ENCODE measurements at places on chromosomes 16 and 17.
A peak's percentile ranks its signal among the peaks of the same experiment; 100 is the strongest.

GRCh38 chr16:46839986-46840443 is 9.0 kb upstream of the C16orf87 start:
- DNase-seq = no peak

DNA sequence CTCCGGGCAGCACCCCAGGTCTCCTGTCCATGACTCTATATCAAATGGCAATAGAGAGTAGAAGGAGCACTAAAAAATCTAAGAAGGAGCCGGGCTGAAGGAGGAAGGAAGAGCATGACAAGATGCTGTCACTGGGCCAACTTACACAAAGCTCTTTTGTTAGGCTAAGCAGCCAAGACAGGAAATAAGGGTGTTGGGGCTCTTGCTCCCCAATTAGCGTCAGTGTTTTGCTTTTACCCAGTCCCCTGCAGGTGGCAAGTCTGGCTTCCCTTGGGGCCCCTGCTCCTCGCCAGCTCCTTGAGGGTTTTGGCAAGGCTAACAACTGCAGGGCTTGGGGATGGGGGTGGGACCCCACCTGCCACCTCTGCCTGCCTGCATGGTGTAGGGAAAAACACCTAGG is 120.5 kb downstream of the CCT6B start:
- no peak for DNase-seq

DNA sequence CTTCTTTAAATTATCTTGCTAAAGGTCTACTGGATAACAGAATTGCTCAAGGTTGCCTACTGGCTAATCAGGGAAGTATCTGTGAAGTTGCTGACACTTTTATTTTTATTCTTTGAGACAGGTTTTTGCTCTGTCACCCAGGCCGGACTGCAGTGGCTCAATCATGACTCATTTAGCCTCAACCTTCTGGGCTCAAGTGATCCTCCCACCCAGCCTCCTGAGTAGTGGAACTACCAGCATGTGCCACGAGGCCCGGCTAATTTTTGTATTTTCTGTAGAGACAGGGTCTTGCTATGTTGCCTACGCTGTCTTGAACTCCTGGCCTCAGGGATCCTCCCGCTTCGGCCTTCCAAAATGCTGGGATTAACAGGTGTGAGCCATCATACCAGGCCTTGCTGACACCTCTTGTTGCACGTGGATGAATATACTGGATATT is 43.1 kb downstream of the GLG1 start:
- peak; percentile 67 for DNase-seq

GRCh38 chr16:54201200-54201599 is 85.4 kb downstream of the IRX3 start:
- DNase-seq = no peak

DNA sequence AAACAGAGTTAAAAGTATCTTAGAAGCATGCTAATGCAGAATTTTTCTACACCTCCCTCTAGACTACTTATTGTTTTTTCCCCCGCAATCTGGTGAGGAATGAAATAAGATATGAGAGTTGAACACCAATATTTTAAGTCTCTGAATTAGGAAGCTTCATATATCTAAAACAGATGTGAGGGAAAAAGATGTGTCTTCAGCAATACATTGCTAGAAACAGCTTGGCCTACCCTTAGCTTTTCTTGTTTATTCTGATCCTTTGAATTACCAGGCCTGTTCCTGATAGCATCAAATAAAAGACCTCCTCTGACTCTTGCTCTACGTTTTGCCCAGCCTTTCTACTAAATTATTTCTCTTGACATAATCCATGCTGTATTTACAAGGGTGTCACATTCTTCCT is 221.8 kb downstream of the CDH11 start:
- DNase-seq = no peak

DNA sequence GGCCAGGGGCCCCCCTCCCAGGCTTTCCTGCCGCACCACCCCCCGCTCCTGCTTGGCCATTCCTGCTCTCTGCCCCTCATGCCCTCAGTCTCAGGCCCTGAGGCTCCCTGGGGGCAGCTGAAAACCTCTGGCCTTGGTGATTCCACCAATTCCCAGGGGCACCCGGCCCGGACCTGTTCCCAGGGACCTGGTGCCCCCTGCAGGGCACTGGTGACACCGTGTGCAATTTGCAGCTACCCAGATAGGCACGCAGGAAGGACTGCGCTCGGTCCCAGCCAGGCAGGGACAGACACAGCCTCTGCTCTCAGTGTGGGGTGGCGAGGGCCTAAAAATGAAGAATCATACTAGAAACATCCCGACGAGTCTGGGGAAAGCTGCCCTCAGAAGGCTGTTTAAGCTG is 13.4 kb downstream of the WFDC1 start:
- DNase-seq = peak; percentile 40

DNA sequence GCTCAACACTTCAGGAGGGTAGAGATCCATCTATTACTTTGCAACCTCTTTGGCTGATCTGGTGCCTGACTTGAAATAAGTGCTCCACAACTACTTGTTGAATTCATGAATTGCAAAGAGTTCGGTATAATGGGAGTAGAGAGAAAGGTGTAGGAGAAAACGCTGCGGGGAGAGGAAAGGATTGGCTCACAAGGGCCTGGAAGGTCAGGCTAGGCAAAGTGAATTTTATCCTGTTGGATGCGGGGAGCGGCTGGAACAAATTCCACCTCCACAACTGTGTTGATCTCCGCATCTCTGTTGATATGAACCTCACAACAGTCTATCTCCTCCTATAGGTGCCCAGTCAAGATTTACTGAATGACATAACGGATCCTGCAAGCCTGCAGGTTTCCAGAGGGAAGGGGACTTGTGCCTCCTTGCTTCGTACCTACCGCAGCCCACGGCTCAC is 684 bp downstream of the SLX4 start:
- no peak for DNase-seq

DNA sequence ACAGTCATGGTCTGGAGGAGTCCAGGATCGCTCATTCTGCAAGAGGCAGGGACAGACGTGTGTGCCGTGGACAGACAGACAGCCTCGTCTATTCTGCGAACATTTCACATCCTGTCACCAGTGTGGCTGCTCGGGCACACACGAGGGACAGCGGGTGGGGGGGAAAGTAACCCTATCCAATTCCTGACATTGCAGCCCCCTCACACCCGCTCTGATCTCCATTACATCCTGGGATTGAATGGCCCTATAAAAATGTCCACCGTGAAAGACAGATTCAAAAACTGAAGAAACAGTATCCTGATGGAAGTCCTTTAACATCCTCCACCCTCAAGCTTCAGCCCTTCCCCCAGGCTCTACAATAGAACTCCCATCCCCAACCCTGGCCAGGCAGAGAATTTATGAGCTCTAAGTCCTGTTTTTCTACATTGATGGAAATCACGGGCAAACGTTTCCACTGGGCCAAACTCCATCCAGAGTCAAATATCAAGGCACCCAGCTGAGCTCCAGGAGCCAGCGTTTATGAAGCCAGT is 39.4 kb downstream of the HS3ST3A1 start:
- DNase-seq = no peak

GRCh38 chr17:28615260-28615940 is 1.4 kb upstream of the RSKR start:
- no peak for DNase-seq

DNA sequence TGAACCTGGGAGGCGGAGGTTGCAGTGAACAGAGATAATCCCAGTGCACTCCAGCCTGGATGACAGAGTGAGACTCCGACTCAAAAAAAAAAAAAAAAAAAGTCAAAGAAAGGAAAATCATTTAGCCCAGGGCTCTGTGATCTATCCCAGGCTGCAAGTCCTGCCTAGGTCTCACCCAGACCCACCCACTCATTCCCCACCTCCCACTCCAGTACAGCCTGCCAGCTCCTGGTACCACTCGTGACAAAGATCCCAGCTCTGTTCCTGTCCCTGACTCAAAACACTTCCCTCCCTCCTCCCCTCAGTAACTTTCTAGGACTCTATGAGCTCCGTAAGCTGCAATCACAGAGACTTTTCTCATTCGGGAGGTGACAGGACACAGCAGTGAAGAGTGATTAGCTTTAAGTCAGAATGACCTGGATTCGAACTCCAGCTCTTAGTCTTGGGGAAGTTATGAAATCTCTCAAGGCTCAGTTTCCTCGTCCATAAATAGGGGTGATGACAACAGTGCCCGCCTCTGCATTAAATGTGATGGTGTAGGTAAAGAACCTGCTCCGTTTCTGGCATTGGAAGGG is 28.0 kb upstream of the MRPS23 start:
- DNase-seq = no peak

DNA sequence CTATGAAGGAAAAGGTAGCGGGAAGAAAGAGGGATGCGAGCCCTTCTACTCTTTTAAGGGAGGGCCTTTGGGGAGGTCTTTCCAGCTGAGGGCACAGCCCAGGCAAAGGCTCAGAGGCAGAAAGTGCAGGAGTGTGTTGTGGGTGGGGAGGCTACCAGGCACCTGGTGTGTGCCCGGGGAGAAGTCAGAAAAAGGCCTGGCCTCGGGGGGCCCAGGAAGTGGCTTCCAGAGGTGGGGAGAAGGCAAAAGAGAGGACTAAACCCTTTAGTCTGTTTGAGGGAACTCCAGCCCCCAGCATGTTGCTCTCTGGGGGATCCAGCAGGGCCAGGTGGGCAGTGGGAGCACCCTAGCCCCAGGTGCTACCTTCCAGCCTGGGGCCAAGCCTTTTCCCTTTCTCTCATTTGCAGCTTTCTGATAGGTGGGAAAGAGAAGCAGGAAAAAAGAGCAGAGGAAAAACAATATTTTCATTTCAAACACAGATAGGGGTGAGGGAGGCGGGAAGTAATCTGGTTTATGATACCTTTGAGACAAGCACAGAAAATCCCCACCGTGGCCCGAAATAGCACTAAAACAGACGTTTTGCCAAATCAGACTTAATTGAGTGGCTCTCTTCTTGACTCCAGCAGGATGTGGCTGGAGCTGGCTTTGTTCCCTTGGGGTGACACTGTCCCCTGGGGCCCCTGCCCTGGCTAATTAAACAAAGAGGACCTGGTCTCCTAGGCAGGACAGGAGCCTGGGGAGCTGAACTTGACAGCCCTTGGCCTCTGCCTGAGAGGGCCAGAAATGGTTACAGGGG is 10.4 kb downstream of the RAI1 start:
- no peak for DNase-seq

DNA sequence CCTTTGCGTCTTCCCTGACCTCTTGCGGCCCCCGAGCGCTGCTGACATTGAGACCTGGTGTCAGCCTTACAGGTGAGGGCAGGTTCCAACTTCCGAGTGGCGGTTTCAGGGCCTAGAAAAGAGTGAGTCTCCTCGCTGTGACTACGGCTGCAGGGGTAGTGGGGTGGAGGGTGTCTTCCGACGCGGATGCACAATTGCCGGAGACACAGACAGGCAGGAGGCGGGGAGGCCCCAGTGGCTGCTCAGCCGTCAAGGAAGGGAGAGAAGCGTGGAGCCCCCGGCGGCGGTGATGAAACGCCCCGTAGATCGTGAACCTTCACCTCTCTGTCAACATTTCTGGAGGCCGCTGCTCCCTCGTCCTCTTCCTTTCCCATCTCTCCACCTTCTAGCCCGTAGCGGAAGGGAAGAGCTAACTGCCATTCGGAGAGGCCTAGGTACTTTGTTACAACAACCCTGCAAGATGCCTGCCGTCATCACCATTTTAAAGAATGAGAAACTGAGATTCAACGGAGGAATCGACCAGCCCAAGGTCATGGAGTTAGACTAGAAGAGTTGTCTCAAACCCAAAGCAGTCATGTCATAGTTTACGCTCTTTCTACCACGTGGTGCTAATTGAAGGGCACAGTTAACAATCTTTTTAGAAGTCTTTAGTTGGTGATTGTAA is 485 bp downstream of the DNAJA3 start:
- no peak for DNase-seq

DNA sequence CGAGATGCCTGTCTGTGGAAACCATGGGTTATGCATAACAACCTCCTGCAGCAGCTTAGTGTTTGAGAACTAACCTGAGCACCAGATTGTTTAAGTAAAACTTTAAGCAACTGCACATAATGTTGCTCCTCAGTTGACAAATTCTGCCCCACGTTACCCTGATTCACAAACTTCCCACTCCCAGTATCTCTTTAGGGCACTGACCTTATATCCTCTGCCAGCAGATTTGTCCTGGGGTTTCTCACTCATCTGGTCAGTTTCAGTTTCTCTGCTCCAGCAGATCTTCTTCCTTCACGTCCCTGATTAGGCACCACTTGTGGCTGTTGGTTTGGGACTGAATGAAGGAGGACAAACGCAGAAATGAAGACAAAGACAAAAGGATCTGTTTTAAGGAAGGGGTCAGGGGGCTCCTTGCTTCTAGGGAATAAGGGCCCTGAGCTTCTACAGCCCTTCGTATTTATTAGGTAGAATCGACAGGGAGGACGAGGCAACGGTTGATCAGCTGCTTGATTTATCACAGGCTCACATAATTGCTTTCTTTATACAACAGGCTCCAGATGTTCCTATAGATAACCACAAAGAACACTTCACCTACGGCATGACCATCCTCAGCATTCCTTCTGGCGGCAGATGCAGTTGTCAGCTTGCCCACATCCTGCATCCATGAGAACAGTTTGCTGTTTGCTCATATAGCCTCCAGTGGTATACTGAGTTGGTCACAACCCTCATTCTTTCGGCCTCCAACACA is 13.5 kb upstream of the ZNF689 start:
- no peak for DNase-seq

DNA sequence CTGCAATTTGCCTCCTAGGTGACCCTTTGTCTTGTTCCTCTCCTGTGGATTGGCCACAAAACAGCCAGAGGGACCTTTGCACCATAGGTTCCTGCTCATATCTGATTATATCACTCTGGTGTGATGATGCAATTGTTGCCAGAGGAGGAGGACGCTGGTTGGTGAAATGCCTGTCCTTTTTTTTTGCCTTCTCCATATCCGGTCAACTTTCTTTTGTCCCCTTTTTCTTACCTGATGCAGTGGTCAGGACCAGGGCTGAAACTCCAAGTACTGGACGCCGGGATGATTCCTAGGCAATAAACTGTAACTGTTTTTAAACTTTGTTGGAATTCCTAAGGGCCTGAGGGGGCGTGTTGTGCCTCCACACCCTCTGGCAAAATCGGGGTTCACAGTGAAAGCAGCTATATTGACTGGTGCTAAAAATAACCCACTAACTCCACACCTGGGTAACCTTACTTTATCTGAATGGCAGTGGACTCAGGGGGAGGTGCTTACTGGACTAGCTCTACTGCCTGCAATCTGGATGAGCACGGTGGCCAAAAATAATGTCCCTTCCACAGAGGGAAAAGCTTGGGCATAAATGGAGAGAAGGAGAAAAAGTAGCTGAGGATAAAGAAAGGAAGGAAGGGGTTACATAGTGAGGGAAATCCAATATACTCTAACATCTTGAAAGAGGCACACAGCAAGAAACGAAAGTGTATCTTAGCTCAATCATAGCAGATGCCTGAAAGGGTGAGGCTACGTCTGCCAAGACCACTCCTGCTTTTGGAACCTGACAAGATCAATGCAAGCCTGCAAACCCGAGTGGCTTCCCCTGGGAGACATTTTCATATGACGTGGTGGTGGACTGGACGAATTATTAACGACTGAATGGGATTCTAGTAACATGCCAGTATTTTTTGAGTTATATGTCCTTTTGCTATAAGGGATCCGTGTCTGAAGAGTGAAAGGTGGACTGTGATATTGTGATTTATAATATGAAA is 28.4 kb upstream of the ZNF423 start:
- no peak for DNase-seq

GRCh38 chr17:64315032-64315490 is 52.0 kb upstream of the TEX2 start:
- no peak for DNase-seq

- DNase-seq = no peak
Observed at GRCh38 chr17:16938496-16939207, 33.3 kb downstream of the TNFRSF13B start.

- DNase-seq = peak; percentile 13
Observed at GRCh38 chr17:21019976-21020586, 22.7 kb downstream of the USP22 start.
